ENCODE measurements at places on chromosomes 16 and 17. TPM values are rescaled to one million over a fixed set of nuclear protein-coding genes. Genes with fewer than 3 reads are reported as not detected.

Gene APRT
- total RNA-seq = 39.2 TPM

Gene ODF4
- total RNA-seq = not detected

Gene CBFA2T3
- 8.6 TPM for total RNA-seq

Gene FLII
- total RNA-seq = 257 TPM

Gene TBX6
- total RNA-seq = 1.0 TPM

Gene GDPD3
- 2.3 TPM for total RNA-seq

DNA sequence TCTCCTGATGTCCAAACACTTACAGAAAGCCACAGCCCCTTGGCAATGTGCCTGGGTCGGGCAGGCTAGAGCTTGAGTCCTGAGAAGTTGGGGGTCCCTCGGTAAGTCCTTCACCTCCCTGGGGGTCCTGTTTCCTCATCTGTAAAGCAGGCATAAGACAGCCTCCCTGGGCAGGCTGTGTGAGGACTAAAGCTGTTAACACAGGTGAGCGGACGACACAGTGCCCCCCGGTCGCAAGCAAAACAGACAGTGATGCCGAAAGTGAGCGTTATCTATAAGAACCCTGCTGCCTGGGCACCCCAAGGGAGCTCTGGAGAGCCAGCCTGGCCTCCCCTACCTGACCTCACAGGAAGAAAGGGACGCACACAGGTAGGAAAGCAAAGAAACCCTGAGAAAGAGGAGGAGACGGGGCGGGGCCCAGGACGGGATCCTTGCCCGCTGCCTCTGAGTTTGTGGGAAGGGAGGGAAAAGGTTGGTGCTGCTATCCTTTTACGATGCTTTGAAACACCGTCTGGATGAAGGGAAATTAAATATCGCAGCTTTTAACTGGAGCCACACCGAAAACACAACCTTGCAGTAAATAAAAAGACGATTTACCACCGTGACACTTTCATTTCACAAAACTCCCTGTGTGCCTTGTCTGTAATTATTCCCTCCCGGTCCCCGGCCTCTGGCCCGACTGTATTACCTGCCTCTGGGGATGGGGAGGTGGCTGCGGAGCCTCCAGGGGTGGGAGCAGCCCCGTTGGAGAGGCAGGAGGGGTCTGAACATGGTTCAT is 67.1 kb downstream of the ENGASE start:
- no peak for DNase-seq

DNA sequence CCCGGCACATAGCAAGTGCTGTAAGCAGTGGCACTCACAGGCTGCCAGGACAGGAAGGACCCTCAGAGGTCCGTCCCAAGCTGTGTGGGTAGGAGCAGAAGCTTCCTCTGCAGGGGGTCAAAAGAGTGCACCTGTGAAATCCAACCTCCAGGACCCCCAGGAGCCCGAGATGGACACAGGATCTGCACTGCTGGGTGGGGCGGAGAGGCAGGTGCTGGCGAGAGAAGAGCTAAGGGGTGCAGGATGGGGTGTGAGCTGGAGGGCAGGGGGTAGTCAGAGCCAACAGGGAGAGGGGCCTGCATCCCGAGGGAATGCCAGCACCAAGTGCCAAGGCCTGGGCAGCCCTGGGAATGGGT is 650 bp upstream of the AANAT start:
- DNase-seq = no peak

- peak; percentile 83 for DNase-seq
Observed at GRCh38 chr17:49723423-49723822, 15.7 kb upstream of the SLC35B1 start.

GRCh38 chr16:75287708-75288107 is 36.3 kb upstream of the BCAR1 start:
- no peak for DNase-seq

DNA sequence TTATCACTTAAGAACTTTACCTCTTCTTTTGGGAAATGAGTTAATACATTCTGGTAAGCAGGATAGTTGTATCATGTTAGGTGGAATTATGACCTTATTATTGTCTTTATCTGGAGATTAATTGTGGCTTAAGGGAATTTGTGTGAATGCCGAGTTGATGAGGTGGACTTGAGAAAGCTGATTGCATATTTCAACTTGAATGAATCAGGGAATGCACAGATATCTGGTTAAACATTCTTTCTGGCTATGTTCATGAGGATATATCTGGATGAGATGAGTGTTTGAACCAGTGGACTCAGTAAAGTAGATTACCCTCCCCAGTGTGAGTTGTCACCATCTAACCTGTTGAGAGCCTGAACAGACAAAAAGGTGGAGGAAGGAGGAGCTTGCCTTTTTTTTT is 326.1 kb upstream of the GOT2 start:
- no peak for DNase-seq

GRCh38 chr17:67359960-67360791 is 6.2 kb downstream of the PSMD12 start:
- DNase-seq = no peak

DNA sequence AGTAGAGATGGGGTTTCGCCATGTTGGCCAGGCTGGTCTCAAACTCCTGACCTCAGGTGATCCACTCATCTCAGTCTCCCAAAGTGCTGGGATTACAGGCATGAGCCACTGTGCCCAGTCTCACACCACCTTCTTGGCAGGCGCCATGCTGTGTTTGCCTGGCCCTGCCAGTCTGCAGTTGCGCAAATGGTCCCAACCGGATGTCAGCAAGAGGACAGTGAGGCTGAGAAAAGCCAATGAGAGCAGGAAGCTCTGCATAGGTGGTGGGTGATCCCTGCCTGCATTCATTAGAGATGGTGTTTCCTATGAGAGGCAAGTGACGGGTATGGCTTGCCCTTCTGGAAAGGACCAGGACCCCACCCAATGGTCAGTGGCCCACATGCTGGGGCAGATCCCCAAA is 59.3 kb downstream of the PECAM1 start:
- no peak for DNase-seq

DNA sequence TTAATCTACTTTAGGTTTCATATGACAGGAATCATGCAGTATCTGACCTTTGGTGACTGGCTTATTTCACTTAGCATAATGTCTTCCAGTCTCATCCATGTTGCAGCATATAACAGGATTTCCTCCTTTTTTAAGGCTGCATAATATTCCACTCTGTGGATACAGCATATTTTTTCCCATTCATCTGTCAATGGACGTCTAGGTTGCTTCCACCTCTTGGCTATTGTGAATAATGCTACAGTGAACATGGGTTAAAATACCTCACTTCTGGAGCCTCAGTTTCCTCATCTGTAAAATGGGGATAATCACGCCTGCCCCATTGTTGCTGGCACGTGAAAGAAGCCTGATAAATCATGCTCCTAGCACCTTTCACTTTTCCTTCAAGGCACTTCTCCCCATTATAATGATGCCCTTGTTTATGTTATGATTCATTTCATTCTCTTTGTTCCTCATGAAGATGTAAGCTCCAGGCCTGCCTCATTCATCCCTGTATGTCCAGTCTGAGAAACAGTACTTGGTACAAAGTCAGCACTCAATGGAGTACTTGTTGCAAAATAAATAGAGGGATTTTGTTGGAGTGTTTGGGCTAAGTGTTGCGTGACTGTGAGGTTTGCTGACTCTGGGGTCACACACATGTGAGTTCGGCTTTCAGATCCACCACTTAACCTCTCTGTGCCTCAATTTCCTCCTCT is 59.6 kb downstream of the ABAT start:
- DNase-seq = no peak

DNA sequence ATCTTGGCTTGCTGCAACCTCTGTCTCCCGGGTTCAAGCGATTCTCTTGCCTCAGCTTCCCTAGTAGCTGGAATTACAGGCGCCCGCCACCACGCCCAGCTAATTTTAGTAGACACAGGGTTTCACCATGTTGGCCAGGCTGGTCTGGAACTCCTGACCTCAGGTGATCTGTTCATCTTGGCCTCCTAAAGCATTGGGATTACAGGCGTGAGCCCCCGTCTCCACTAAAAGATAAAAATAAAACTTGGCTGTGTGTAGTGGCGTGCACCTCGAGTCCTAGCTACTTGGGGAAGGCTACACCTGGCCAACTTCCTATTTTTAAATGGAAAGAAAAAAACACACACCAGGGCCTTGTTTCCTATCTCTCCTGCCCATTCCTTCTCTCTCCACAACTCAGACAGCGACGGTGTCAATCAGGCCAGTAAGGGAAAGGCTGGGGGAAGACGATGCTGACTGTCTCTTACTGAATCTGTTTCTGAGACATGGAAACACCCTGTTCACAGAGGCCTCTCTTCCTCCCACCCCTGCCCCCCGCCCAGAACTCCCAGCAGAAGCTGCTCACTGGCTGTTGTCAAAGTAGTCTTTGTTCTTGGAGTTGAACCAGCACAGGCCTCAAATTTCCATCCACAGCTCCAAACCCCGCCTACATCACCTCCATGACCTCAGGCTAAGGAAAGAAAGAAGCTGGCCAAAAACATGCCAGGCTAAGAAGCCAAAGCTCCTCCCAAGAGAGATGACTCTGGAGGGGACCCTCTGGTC is 96.6 kb downstream of the NXN start:
- peak; percentile 78 for DNase-seq

- DNase-seq = no peak
Observed at GRCh38 chr16:65675161-65675560, 553.3 kb upstream of the CDH11 start.

DNA sequence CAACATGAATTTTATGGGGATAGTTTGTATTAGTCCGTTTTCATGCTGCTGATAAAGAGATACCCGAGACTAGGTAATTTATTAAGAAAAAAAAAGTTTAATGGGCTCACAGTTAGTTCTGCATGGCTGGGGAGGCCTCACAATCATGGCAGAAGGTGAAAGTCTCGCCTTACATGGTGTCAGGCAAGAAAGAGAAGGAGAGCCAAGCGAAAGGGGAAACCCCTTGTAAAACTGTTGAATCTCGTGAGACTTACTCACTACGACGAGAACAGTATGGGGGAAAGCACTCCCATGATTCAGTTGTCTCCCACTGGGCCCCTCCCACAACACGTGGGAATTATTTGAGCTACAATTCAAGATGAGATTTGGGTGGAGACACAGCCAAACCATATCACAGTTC is 181.5 kb downstream of the PRKCA start:
- DNase-seq = no peak

- DNase-seq = peak; percentile 94
Observed at GRCh38 chr17:74442670-74443515, 11.0 kb downstream of the GPRC5C start.

GRCh38 chr16:80914379-80915078 is 92.2 kb downstream of the CMC2 start:
- DNase-seq = no peak

GRCh38 chr16:56673921-56674320 is 4.3 kb downstream of the MT1H start:
- DNase-seq = no peak

DNA sequence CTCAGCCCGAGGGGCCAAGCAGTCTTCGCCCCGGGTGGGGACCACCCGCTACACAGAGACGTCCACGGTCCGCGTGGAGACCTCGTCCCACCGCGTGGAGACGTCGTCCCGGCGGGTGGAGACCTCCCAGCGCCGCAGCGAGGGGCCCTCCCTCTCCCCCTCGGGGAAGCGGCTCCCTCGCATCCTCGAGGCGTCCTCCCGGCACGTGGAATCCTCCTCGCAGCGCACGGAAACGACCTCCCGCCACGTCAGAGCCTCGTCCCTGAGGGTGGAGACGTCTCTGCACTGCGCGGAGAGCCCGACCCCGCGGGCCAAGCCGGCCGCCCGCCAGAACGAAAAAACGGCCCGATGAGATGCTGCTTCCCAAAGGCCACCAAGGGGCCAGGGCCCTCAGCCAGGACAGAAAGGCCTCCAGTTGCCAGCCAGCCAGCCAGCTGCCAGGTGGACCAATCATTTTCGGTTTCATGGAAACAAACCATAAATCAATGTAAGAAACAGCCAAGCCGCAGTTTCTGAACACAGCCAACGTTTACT is 424 bp downstream of the C17orf100 start:
- DNase-seq = no peak

DNA sequence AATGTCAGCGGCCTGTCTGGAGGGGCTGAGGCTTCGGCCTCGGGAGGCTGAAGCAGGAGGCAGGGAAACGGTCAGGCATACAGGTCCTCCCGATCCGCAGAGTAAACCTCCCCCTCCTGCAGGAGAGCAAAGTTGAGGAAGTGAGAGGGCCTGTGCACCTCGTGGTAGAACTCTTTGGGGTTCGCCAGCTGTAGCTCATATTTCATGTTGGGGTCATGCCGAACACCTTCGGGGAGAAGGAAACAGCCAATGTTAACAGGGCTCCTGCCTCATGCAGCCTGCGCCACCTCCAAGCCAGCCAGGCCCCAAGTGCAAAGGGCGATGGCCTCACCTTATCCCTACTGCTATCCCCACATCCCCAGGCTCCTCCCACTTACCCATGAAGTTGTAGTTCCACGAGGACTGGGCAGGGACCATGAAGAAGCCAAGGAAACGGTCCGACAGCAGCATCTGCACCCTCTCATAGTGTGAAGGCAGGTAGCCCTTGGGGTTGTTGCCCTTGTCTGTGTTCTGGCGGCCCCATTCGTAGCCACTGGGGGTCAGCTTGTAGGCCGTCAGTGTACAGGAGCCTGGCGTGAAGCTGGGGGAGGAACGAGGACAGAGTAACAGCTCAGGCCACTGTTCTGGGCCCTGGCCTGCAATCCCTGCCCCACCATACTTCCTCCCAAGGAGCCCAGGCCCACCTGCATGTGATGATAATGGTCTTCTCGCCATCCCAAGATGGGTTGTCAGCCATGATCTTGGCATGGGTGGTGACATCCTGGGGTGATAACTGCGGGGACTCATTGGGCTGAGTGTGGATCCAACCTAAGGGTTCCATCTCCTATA is 1.3 kb upstream of the RILP start:
- DNase-seq = no peak

DNA sequence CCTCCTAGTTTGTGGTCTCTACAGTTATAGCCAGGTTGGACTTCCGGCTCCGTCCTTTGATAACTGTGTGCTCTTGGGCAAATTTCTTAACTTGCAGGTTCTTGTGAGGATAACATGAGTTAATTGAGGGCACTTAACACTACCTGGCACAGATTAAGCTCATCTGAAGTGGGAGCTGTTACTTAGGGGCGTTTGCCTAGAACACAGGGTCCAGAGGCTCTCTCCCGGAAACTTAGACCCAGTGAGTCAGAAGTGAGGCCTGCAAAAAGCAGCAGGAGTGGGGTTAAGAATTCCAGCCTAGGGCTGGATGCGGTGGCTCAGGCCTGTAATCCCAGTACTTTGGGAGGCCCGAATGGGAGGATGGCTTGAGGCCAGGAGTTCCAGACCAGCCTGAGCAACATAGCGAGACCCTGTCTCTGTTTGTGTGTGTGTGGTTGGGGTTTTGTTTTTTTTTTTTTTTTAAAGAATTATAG is 1.4 kb downstream of the MVP start:
- no peak for DNase-seq

DNA sequence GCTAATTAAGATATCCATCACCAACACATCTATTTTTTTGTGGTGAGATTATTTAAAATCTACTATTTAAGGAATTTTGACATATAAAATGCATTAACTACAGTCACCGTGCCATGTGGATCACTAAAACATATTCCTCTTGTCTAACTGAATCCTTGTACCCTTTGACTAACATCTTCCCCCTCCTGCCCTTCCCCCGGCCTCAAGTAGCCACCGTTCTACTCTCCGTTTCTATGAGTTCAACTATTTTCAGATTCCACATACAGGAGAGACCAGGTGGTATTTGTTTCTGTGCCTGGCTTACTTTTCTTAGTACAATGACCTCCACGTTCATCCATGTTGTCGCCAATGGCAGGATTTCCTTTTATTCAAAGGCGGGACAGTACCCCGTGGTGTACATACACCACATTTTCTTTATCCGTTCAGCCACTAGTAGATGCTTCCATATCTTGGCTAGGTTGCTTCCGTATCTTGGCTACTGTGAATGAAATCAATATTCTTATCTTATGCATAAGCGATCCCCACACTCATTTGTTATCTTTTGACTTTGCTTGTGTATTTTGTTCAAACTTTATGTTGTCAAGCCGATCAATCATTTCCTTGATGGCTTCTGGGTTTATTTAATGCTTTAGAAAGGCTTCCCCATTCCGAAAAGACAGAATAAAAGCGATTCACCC is 134.7 kb downstream of the KCNJ12 start:
- no peak for DNase-seq
